ENCODE measurements at places on chromosomes 3 and 15.

GRCh38 chr3:71565976-71566375 lies 17.6 kb downstream of the FOXP1 start:
- no peak for DNase-seq

- DNase-seq, result no peak
Measured at GRCh38 chr15:29135702-29136646, 133.6 kb downstream of the NSMCE3 start.

GRCh38 chr3:17469520-17469919 lies 272.9 kb downstream of the TBC1D5 start:
- no peak for DNase-seq

GRCh38 chr3:60017631-60018030 lies 967.8 kb upstream of the CFAP20DC start:
- no peak for DNase-seq

- no peak for DNase-seq
Measured at GRCh38 chr3:143151004-143151731, 31.6 kb downstream of the CHST2 start.

DNA sequence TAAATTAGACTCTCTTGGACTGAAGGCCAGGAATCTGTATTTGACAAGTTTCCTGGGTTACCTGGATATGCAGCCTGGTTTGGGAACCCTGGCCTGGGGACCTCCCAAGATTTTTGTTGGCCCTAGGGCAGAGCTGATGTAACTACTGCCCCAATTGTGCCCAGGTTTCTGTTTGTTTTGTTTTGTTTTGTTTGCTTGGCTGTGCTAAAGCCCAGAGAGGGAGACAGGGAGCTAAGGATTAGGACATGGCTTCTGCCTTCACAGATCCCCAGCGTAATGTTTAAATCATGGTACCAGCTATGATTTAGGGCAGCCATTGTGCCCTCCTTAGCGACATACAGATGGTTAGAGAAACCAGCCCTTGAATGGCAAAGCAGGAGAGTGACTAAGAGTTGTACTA lies 47.6 kb downstream of the ABHD5 start:
- no peak for DNase-seq
